ENCODE measurements at places on chromosomes 12 and 14. TPM values are rescaled to one million over a fixed set of nuclear protein-coding genes. Genes with fewer than 3 reads are reported as not detected.
A peak's percentile ranks its signal among the peaks of the same experiment; 100 is the strongest.

The CD163L1 gene
- total RNA-seq: 0.22 TPM

The SIRT4 gene
- 3.8 TPM for total RNA-seq

The MOAP1 gene
- total RNA-seq: 26.9 TPM

The SDSL gene
- 3.1 TPM for total RNA-seq

The SLC25A21 gene
- total RNA-seq: 6.4 TPM

The KRT79 gene
- total RNA-seq: not detected

The E2F7 gene
- 31.9 TPM for total RNA-seq

The KCNMB4 gene
- 8.5 TPM for total RNA-seq

The SOX5 gene
- 79.5 TPM for total RNA-seq

The KRT71 gene
- not detected for total RNA-seq

The INSM2 gene
- not detected for total RNA-seq

DNA sequence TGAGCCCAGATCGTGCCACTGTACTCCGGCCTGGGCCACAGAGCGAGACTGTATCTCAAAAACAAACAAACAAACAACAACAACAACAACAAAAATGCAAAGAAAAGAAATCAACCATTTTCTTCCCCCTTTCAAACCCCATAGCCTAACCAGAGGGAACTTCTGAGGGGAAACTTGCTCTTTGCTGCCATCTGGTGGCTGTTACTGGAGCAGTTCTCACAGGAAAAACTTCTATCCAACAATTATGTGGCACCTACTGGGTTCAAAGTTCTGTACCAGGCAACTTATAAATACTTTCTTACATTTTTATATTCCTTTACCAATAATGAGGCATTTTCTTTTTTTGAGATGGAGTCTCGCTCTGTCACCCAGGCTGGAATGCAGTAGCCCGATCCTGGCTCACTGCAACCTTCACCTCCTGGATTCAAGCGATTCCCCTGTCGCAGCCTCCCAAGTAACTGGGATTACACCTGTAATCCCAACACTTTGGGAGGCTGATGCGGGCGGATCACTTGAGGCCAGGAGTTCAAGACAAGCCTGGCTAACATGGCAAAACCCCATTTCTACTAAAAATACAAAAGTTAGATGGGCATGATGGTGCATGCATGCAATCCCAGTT is 50.9 kb upstream of the BICDL1 start:
- DNase-seq: peak; percentile 75

GRCh38 chr12:51958542-51958941 is 7.0 kb downstream of the ACVR1B start:
- DNase-seq: no peak

DNA sequence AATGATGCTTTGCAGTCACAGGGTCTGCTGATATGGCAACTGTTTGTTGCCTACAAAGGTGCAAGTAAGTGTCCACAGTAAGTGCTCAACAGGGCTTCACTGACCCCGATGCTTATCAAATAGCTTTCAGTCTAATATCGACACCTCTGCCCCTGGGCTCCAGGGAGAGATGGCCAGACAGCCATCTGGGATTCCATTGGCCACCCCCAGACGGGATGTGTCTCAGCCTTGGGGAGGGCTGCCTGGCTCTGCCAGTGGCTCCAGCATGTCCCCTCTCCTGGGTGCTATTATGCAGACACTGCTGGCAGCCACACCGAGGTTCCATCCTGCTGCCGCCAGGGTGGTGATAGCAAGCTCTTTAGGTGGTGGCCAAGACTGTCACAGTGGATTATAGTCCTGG is 57.4 kb downstream of the DGLUCY start:
- no peak for DNase-seq

DNA sequence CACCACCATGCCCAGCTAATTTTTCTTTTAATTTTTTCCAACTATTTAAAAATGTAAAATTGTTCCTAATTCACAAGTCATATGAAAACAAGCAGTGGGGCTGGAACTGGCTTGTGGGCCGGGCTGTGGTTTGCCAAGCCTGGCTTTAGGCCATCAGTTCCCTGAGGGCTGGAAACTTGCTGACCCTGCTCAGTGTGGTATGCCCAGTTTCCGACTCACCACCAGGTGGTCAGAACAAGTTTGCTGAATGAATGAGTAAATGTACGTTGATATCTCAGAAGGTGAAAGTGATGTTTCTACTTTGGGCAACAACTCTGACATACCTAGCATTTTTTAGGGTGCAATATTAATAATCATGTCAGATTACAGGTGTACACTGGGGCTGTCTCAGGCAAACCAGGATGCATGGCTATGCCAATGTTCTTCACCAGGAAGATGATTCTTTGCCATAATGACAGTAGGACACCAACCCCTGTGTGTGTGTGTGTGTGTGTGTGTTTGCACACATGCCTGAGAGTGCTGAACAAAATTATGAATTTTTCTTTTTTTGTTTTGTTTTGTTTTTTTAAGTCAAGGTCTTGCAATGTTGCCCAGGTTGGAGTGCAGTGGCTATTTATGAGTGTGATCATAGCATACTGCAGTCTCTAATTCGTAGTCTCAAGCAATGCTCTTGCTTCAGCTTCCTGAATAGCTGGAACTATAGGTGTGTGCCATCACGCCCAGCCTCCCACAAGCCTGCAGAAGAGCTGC is 106.1 kb downstream of the PTPN11 start:
- DNase-seq: no peak

- no peak for DNase-seq
These were observed 48.1 kb upstream of the BICDL1 start for GRCh38 chr12:119940897-119941296.

GRCh38 chr12:91926848-91927247 is 218.8 kb downstream of the BTG1 start:
- DNase-seq: no peak

- DNase-seq: no peak
These were observed 34.8 kb downstream of the PLXNC1 start for GRCh38 chr12:94182986-94183707.

DNA sequence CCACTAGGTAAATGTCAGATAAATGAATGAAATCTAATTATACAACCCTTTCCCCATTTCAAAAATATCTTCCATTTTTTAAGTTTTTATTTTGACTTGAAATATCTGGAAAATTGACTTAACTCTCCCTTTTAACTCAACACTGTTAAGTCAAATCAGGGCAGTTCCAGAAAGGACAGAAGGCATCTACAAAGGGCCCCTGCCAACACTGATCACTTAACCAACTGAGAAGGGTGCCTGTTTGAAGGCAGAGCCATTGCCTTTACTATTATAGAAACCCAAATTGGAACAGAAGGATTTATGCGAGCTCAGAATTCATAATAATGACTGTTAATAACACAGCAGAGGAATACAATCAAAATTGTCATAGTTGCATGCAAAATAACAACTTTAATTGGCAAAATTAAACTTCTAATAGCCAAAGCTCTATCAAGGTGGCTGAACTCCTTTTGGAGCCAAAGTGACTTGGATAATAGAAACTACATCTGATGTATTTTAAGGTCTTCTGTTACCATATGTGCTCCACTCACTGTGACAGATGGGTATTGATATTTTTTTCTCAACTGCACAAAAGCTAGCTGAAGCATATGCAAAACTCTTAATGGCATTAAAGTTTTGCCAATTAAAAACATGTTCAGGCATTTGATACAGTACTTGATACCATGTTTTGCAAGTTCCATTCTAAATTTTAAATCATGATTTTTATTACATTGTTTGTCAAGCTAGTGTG is 383.8 kb downstream of the NOVA1 start:
- no peak for DNase-seq

GRCh38 chr12:121096199-121096798 is 36.4 kb upstream of the P2RX7 start:
- no peak for DNase-seq

DNA sequence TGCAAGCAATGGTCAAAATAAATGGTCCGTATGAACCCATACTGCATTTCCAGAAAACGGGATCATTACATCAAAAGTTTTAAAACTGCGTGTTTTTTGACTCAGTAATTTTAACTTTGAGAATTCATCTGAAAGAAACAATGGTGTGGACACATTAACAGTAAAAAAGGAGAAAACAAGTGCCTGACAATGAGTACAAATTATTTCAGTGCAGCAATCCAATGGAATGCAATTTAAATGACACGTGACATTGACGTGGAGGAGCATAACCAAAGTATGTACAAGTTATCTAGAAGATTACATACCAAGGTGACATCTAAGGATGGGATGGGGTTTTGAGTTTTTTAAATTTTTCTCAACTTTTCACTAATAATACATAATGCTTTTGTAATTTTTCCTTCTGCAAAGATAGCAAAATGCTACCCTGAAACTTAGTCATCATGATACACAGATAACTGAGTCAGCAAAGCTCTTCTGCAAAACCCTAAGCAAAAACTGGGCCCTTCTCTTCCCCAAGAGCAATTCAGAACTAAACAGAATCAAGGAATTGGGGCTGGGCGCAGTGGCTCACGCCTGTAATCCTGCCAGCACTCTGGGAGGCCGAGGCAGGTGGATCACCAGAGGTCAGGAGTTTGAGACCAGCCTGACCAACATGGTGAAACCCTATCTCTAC is 20.4 kb downstream of the HNRNPC start:
- no peak for DNase-seq

- no peak for DNase-seq
These were observed 44.2 kb downstream of the CCDC175 start for GRCh38 chr14:59532419-59532818.

- no peak for DNase-seq
These were observed 36.5 kb downstream of the FOS start for GRCh38 chr14:75315144-75315543.

DNA sequence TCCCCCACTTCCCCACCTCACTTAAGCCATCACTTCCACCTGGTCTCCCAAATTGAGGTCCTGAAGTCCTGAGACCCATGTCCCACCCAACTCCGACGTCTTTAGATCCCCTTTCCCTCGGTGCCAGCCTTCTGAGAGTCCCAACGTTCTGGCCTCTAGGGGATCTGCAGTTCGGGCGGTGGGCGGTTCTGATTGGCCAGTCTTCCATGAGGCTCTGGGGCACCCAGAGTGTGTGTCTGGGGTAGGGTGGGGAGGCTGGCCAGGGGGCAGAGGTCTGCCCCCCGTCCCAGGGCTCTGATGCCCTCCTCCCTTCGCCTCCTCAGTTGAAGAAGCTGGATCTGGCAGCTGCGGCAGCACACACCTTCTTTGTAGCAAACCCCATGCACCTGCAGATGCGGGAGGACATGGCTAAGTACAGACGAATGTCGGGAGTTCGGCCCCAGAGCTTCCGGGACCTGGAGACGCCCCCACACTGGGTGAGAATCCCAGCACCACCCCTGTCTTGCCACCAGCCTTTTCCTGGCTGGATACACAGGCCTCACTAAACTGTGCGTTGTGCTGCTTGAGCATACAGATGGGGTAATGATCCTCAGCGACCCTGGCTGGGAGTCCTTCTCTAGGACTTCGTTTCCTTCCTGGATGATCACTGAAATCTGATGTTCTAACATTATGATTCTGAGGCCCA is 1.5 kb downstream of the P3H3 start:
- DNase-seq: peak; percentile 65

DNA sequence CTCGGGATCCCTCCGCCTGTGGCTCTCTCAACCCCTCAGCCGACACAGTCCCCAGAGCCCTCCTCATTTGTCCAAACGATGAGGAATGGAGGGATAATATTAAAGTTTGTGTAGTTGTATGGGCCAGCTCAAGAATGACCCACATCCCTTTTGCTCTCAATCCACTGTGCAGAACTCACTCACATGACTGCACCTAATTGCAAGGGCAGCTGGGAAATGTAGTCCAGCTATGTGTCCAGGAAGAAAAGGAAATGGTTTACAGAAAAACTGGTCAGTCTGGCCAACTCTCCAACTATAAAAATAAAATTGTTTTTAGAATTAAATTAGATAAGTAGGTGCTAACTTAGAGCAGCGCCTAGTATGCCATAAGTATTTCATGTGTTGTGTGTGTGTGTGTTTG is 66.6 kb downstream of the GALNT8 start:
- peak; percentile 12 for DNase-seq

- DNase-seq: no peak
These were observed 1.1 kb downstream of the CNIH1 start for GRCh38 chr14:54440037-54440436.

DNA sequence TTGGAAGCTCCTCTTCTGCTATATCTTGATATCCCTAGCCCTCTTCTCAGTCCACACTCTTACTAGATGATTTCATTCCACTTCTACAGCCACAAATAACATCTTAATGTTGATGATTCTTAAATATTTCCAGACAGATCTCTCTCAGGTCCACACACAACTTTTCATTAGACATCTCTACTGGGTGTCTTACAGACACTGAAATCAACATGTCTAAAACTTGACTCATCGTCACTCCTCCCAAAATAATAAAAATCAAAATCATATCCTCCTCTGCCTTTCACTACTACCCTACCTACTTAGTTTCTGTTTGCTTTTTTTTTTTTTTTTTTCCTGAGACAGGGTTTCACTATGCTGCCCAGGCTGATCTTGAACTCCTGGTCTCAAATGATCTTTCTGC is 11.9 kb downstream of the PRDM4 start:
- no peak for DNase-seq

DNA sequence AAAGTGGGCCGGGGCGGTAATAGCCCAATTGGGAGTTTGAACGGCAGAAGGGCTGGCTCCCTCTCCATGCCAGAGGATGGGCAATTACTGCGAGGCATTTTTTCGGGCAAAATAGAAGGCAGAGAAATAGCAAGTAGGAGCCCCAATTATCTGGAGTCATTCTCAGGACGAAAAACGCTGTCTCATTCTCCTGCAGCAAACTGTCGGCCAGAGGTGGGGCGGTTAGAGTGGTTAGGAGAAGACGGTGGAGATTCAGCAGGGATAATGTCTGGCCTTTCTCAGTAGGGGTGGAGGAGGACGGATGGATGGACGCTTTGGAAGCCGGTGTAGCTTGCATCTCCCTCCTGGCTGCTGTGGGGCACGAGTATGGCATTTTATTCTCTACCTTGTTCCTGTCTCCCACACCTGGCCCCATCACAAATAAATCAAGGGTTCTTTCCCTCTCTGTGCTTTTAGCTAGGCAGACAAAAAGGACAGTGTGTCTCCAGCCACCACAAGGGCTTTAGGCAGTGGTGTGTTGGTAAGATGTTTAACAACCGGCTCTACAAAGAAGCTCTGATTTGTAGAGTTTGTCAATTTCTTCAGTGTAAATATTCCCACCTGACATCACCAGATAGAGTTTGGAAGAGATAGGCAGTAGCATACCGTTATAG is 140.5 kb upstream of the LHX5 start:
- DNase-seq: no peak

- no peak for DNase-seq
These were observed 5.6 kb upstream of the NFATC4 start for GRCh38 chr14:24362241-24362960.

- DNase-seq: no peak
These were observed 51.5 kb downstream of the MED13L start for GRCh38 chr12:116226026-116226425.

Data from neural progenitor cell (in vitro differentiated cells).